A172 (cell line): ENCODE measurements at places on chromosomes 2 and 18.

DNA sequence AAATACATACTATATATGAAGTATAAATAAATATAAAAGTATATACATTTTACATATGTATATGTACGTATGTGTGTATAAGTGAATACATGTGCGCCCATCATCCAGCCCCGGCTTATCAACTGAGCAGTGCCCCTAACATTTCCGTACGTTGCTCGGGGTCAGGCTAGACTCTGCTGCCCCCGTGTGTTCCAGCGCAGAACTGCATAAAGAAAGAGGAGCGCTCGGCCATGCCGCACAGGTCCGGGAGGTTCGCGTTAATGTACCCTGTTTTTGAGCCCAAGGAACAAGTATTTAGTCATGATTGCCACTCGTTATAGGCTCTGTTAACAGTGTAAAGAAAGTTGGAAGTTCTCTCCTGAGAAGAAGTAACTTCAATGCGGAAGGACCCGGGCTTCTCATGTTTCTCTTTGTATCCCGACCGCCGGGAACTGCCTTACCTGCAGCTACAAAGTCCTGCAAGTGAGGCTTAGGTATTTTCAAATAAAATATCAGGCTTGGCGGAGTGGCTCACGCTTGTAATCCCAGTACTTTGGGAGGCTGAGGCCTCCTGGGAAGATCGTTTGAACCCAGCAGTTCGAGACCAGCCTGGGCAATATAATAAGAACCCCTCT lies 55.7 kb downstream of the CD8B2 start:
- peak; percentile 45 for DNase-seq

DNA sequence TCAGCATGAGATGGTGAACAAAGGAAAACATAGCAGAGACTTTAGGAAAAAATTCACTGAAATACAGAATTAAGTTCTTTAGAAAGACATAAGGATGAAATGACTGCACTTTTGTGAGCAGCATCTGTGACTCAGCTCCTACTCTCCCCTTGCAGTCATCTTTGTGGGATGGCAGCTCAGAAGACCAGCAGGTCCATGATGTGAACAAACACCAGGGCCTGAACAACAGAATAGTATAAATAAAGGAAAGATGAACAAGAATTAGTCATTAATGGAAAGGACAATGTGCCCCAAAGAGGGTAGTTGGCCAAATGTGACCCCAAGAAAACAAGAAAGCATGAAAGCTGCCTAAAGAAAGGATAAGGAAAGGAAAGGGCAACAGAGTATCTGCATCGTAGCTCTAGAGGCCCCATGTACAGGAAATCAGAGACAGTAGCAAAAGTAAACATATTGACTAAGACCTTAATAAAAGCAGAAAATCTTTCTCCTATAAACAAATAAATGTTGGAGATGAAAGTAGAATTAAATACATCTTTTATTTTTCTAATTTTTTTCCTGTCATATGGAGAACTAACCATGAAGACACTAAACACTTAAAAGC lies 318.0 kb downstream of the ZEB2 start:
- no peak for DNase-seq

DNA sequence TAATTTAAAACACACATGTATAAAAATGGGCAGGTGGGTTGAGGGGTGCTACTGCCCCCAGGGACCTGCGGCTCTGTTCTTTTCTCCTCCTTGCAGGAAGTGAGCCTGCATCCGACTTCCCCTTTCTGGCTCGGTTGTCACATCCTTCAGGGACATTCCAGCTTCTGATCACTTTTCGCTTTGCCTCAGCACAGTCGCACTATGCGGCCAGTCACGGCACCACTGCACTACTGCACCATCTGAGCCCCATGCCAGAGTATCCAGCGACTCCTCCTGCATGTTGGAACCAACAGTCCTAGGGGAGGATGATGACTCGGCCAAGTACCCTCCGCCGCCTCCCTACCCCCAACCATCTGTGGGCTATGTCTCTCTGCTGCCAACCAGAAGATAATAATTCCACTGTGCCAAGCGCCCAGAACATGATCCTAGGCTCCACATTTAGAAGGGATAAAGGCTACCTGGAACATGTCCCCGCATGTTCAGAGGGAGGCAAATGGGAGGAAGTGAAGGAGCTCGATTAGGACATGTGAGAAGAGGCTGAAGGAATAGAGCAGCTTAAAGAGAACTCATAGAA lies 17.6 kb downstream of the CDC42EP3 start:
- no peak for DNase-seq

GRCh38 chr2:117885308-117885707 lies 70.8 kb downstream of the DDX18 start:
- no peak for DNase-seq

DNA sequence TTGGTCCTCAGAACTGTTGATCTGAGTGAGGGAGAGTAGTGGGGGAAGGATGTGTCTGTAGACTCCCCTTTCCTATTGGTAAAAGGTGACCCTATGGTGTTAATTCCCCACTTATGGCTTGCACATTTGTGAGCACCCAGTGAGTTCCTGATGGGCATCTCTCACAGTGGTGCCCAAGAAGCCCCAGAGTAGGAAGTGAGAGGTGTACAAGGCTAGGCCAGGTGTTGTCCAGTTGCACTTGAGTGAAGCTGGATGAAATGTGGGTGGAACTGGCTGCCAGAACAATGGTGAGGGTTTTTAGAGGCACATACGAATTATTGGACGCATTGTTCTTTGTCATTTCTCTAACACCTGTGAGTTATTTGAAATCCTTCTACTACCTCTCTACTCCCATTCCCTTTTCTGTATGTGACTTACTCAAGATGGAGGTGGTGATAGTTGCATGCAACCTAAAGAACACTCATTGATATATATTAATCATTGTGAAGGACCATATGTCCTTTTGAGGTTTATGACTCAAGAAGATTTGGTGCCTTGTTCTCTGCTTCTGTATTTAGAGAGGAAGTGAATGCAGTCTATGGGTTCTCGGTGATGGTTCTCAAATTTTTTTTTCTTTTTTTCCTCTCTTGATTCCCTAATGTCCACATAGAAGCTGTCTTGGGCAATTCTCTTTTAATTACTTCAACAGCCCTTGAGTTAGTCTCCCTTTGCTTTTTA lies 162.7 kb downstream of the FSHR start:
- DNase-seq, result no peak

GRCh38 chr2:27844821-27845255 lies 45.3 kb downstream of the RBKS start:
- no peak for DNase-seq

DNA sequence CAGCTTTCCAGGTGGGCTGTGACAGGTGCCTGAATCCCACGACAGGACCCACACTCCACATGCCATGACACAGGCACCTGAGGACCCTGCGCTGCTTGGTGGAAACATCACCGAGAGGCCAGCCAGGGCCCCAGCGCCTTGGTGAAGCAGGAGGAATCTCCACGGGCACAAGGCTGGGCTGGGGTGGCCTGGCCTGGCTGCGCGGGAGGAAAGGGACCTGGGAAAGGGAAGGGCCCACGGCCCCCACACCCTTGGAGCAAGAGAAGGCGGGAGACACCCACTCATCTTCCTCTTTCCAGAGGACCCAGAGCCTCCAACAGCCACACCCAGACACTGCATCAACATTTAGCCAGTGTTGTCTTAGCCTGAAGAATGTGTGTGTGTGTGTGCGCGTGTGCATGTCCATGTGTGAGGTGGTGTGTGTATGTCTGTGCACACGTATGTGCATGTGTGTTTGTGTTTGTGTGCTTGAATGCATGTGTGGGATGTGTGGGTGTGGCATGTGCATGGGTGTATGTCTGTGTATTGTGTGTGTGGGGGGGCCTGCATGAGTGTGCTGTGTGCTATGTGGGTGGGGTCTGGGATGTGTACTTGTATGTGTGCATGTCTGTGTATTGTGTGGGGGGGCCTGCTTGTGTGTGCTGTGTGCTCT lies 6.3 kb upstream of the OTOS start:
- no peak for DNase-seq

DNA sequence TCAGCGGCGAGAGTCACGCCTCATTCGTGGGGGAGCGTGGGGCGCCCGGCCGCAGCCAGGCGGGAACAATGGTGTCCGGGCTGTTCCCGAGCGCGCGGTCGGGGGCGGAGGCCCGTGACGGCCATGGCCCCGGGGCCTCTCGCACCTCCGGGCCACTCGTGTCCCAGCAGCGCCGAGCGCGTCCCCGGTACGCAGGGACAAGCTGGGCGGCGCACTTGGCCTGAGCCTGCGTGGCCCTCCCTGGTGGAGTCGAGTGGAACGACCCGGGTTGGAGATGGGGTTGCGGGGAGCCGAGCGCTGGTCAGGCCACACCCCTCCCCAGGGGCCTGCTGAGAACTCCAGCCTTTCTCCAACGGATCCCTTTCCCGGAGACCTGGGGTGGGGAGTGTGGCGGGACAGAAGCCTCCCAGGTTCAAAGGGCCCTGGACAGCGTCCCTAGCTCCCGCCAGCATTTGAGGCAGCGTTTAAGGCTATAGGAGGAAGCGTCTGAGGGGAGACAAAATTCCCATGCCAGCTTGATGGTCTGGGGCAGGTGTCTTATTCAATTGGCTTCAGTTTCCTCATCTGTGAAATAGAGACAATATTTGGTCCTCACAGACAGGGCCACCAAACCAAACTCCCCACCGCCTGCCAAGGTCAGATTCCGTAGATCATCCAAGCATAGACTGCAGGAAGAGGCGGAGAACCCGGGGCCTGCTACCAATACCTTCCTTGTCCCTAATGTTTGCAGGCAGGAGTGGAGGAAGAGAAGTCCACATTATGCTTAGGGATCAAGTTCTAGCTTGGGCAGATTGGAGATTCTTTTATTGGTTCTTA lies 553 bp downstream of the CNDP2 start:
- DNase-seq, result peak; percentile 9

GRCh38 chr2:157874348-157874747 lies 1.8 kb downstream of the ACVR1 start:
- DNase-seq, result no peak

- no peak for DNase-seq
Measured at GRCh38 chr2:195382186-195382585, 274.8 kb upstream of the SLC39A10 start.
